ENCODE measurements at places on chromosomes 1 and 21.

DNA sequence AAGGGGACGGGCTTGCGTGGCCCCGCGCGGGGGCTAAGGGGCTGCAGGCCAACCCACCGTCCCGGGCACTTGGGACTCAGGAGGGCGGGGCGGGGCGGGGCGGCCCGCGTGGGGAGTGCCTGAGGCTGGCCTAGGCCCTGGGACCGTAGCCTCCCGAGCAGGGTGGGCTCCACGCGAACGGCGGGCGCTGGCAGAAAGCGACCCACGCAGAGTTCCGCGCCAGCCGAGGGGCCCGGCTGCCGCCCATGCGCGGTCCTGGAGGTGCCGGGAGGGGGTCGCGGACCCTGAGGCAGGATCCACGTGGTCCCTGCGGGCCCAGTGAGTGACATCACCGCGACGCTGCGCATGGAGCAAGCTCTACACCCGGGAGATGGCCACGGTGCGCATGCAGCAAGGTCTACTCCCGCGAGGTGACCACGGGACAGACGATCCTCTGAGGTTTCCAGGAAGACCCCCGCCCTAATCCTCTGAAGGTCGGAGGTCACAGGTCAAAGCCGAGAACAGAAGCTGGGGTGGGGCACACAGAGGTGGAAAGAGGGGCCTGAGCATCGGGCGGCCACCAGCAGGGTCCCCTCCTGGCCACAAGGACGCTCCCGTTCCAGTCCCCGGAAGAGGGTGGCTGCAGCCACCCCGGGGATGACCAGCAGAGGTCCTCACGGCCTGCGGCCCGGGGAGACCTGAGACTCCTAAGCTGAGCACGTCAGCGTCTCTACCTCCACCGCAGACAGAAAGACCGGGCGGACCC, 13.5 kb upstream of the SLC19A1 start:
- no peak for DNase-seq

DNA sequence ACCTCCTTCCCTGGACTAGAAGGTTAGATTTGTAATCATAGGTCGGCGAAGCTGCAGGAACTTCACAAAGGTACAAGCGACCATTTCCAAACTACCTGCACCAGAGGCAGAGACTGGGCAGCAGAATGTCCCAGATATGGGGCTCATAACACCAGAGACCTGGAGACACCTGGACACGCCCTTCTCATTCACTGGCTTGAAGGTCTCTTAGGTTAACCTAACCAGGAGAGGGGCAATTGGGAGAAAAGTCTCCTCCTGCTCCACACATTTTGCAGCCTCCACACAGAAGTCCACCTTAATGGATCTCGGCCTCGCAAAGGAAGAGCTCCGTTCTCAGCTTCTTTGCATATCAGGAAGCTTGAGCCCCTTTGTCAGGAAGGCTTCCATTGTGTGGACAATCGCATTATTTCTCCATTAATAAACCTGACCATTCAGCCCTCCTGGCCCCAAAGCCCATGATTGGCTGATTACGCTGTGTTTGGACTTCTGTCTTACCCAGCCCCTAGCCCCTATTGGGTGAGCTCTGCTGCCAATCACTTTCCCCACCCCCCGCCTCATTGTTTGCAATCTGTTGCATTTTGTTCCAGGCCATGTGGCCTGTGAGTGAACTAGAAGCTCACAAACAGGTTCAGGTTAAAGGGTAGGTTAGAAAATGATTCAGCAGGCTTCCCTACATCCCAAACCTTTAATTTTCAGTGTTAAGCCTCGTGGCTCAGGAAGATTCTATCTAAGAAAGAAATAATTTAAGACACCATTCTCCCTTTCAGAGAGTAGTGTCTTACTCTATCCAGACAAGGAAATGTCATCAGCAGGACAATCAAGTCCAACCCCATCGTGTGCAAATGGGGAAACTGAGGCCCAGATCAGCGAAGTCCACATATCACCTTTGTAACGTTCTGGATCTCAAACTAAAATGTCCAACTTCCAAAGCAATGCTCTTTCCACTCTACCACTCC, 2.8 kb downstream of the MYCL start:
- DNase-seq = no peak

GRCh38 chr1:234589854-234590620, 19.9 kb downstream of the IRF2BP2 start:
- DNase-seq = no peak

GRCh38 chr1:100735244-100735643, 15.7 kb downstream of the VCAM1 start:
- no peak for DNase-seq

DNA sequence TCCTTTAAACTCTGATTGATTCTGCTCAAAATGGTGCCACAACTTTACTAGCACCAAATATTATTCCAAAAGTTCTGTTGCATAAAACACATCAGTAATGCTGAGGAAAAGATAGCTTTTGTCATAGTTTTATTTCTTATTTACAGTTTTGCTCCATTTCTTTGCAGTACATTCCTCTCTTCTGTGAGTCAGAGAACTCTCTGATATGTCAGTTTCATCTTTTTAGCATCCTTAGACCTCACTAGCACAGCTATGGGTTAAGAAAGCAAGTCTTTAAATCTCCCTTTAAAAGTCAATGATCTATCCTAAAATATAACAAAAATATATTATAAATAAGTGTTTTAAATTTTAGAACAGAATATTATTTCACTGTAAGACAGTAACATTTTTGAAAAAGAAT, 356.6 kb upstream of the SNX7 start:
- no peak for DNase-seq

GRCh38 chr1:111205714-111206050, 5.2 kb upstream of the DENND2D start:
- no peak for DNase-seq

- DNase-seq = no peak
These were observed 70.9 kb downstream of the APP start for GRCh38 chr21:26099610-26100219.

- DNase-seq = no peak
These were observed 10.2 kb downstream of the IL24 start for GRCh38 chr1:206907304-206907991.

DNA sequence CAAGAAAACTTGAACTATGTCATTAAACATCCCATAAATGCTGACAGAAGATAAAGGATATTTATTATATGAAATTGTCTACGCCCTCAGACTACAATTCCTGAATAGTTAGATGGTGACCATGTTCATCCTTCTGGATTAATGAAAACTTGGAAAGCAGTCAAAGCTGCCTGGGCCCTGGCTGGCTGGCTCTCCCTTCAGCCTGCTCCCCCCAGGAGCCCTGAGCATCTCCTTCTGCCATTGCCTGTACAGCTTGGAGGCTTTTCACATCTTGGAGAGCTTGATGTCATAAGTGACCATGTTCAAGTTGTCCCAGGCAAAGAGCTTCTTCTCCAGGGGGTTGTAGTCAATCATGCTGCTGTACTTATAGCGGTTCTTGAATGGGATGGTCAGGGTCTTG, 13.6 kb downstream of the MYOCOS start:
- DNase-seq = no peak

DNA sequence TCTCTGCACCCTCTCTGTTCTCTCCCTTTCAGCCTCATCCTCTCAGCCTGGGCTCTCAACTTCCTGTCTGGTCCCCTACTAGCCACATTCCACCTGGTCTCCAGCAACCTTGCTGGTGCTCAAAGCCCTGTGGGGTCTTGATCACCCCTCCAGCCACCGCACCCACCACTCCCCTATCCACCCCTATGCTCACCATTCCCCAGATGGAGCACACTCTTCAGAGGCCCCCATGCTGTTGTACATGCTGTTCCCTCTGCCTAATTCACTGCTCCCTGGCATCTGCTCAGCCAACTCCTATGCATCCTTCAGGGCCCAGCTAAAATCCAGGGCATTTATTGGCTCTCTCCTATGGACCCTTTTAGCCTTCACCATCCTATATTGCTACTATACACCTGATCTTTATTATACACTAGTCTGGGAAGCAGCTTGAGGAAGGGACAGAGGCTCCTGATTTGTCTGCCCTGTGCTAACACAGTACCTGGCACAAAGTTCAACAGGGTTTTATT, 81.0 kb downstream of the GLIS1 start:
- DNase-seq = no peak

- DNase-seq = no peak
These were observed 307.2 kb downstream of the HHIPL2 start for GRCh38 chr1:222240536-222241181.

DNA sequence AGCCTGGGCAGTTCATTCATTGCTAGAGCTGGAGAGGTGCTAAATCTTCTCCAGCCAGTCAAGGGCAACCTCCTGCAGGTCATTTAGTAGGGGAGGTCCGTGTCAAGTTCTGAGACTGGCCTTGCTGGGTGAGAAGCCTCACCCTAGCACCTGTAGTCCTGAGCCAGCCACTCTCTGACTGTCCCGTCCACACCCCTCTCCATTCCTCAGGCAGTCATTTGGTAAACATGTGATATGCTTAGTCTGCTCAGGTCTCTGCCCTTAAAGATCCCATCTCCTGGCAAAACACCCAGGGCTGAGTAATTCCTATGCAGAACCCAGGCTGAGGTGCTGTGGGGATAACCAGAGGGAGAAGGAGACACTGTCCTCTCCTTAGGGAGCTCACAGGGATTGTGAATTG, 13.7 kb upstream of the IGFN1 start:
- DNase-seq = no peak

DNA sequence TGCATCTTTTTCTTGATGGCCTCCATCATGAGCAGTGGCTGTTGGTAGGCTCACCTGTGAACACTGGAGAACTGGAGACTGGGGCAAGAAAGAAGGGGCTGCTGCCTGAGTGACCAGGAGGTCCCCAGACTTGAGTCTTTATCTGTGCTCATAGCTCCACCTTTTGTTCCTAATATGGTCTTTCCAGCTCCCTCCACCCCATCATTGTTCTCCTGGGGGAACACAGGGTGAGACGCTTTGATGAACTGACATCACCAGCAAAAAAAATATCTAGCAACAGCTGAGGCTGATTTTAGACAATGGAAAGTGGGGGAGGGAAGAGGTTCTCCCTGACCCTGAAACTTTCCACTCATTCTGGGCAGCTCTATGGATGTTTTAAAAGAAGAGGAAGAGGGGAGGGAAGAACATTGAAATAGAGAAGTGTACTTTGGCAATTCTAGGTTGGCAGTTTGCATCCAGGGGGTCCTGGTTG, at the start of gene TPM3:
TSS of gene TPM3 (minus strand) at position 111 of the 472 bp plus-strand sequence. CDS start at position 29, 82 bp downstream.
- no peak for DNase-seq

GRCh38 chr1:37958690-37959089, 11.8 kb upstream of the INPP5B start:
- no peak for DNase-seq

DNA sequence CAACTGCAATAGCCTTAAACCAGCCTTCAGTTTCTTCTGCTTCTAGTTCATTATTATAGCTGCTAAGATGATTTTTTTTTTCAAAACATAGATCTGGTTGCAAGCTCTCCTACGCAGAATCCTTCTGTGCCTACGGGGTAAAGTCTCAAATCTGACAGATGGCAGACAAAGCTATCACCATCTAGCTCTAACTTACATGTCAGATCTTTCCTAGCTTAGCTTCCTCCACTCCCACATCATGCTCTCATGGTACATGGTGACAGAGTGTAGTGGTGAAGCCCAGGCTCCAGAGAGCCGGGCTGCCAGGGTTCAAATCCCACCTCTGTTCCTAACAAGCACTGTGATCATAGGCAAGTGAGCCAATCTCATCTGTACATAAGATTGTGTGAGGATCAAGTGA, 24.2 kb upstream of the GUCA2B start:
- no peak for DNase-seq

- no peak for DNase-seq
These were observed 27.3 kb downstream of the ZNF691 start for GRCh38 chr1:42873670-42874069.

GRCh38 chr1:32350785-32351398, 11.4 kb downstream of the FAM229A start:
- DNase-seq = no peak

- DNase-seq = no peak
These were observed 6.3 kb downstream of the INTS11 start for GRCh38 chr1:1318131-1318652.

DNA sequence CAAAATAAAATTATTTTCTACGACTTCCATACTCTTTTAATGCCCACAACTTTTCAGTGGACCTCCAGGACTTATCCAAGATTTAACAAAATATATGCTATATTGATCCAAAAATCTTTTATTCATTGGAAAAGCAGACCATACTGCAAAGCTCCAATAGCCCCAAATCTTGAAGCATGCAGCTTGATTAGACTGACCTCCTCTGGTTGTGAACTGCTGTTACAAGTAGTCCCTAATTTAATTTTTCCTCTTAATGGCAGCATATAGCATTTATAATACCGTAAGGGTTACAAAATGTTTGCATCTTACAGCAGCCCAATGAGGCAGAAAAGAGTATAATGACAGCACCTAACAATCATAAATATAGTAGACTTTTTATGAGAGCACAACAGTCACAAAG, 49.8 kb downstream of the TPR start:
- no peak for DNase-seq

DNA sequence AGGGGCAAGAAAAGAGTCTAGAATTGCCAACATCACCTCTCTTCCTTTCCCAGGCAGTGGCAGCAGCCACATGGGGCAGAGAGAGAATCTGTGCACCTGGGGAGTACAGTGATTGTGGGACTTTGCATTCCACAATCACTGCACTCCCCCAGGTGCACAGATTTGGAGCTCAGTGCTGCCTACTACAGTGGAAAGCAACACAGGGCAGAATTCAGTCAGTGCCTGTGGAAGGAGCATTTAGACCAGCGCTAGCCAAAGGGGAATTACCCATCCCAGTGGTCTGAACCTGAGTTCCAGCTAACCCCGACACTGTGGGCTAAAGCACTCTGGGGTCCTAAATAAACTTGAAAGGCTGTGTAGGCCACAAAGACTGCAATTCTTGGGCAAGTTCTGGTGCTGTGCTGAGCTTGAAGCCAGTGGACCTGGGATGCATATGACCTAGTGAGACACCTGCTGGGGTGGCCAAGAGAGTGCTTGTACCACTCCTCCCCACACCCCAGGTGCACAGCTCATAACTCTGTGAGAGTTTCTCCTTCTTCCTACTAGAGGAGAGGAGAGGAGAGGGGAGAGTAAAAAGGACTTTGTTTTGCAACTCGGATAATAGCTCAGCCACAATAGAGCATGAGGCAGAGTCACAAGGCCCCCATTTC, 50.3 kb downstream of the NUP210L start:
- DNase-seq = no peak

GRCh38 chr1:8706995-8707396, 110.4 kb downstream of the RERE start:
- no peak for DNase-seq

- DNase-seq = no peak
These were observed 30.1 kb downstream of the DOP1B start for GRCh38 chr21:36186506-36187399.
